Activated naive CD4-positive, alpha-beta T cell treated with anti-CD3 and anti-CD28 coated beads, Interleukin-2, amount 50 U/mL, for 72 hours (primary cell): ENCODE measurements at places on chromosomes 16 and 17. TPM values are rescaled to one million over a fixed set of nuclear protein-coding genes. Genes with fewer than 3 reads are reported as not detected.

- no peak for DNase-seq
Observed at GRCh38 chr16:4519274-4520058, 19.1 kb downstream of the CDIP1 start.

- DNase-seq: no peak
Observed at GRCh38 chr17:46768540-46768870, 50.0 kb downstream of the WNT3 start.

DNA sequence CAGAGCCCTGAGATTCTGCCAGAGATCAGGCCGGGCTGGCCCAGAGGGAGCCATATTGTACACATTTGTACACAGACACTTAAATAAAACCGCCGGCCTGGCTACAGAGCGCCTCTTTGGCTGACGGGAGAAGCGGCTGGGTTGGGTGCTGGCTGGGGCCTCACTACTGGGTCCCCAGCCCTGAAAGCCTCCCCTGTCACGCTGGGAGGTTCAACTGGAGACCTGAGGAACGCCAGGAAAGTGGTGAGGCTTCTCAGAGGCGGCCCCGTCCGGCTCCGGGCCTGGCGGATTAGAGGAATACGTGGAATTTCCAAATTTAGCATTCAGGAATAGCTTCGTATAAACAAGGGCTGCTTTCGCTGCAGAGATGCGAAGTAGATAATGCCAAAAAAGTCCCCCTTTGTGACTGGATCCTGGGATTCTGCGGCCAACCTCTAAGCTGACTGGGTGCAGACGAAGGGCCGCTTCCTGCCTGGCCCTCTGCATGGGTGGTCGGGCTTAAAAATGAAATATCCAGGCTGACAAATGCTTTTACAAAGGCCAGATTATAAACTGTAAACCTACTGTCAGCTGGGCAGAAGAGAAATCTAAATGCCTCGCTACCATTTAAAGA, 252.4 kb downstream of the IRF8 start:
- DNase-seq: no peak

Gene XYLT1
- total RNA-seq: 12.9 TPM

Gene EMP2
- not detected for total RNA-seq

Gene SLFN5
- 68.2 TPM for total RNA-seq

Gene CES3
- total RNA-seq: 0.73 TPM

Gene CACNA1H
- 0.68 TPM for total RNA-seq

Gene PEMT
- total RNA-seq: 27.5 TPM

DNA sequence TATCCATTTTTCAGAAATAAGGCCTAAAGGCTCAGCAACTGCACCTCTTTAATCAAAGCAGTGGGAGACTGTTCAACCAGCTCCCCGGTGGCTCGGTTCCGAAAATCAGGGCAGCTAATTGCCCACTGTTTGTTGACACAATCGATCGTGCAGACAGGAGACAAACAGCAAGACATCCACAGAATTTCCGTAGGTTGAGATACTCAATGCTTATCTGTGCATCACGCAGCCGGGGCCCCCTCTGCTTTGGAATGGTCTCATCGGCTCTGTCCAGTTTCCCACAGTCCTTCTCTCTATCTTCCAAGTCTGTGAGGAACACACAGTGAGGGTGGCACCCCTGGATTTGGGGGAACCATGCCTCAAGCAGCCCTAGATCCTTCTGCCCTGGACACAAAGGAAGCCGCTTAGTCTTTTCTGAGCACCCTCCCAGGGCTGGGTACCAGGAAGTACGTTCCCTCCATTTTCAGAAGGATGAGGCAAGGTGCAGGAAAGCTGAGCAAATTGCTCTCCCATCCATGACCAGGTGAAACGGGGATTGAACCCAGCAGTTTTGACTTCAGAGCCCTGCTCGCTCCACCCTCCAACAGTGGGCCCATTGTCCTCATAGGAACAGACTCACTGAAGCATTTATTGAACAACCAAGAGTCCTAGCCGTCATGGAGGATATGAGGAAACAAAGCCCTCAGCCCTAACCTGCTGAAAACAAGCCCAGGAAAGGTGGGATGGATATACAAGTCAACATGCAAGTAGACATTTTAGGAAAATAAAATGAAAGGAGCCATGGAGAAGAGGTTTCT, 70.7 kb downstream of the C16orf95 start:
- no peak for DNase-seq

DNA sequence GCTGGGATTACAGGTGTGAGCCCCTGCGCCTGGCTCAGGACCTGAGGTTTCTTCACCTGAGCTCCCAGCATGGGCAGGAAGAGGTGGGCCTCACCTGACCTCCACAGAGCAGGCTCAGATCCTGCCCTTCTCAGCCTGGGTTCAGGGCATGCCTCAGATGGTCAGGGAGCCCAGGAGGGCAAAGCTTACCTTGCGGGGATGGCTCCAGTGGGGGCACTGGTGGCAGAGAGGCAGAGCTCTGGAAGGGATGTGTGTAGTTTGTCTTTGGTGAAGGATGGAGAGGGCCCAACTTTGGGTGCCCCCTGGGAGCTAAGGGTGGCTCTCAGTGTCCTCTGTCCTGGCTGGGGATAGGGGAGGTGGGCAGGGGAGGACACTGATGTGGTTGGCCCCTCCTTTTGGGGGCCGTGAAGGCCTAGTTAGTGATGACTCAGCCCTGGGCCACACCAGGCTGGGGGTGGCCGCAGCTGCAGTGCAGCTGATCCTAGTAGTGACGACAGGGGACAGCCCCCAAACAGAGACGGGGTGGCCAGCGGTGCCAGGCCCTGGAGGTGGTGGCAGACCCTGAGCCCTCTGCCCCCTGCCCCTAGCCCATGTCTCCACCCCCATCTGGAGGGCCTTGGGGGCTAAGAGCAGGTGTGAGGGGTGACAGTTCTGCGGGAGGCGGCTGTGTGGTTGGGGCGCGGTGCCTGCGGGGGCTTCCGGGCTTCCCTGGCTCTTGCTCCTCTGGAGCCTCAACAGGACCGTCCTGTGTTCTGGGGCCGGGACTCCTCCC, 5.8 kb downstream of the NHERF2 start:
- DNase-seq: no peak

GRCh38 chr17:63305857-63306256, 140.2 kb downstream of the CYB561 start:
- DNase-seq: no peak

DNA sequence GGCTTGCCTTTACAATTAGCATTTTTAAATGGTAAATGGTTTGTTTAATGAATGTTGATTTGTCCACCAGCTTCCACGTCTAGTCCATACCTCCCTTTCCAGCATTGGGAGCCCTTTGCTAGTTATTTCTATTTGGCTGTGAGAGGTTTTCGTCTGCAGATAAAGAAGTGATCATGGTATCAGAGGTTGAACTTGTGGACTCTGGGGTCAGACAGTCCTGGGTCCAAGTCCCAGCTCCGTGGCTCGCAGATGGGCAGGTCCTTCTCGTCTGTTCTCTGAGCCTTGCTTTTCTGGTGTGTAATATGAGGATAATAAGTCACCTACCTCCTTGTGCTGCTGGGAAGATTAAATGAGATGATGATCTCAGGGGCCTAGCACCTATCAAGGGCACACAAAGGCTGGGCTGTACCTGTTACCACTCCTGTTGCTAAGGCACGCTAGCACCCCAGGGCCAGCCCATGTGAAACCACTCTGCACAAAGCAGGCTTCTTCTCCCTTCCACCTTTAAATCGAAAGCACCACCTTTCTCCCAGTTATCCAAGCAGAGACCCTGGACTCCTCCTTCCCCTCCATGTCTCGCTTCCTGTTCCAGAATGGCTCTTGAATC, 103.9 kb downstream of the GNAO1 start:
- DNase-seq: no peak

DNA sequence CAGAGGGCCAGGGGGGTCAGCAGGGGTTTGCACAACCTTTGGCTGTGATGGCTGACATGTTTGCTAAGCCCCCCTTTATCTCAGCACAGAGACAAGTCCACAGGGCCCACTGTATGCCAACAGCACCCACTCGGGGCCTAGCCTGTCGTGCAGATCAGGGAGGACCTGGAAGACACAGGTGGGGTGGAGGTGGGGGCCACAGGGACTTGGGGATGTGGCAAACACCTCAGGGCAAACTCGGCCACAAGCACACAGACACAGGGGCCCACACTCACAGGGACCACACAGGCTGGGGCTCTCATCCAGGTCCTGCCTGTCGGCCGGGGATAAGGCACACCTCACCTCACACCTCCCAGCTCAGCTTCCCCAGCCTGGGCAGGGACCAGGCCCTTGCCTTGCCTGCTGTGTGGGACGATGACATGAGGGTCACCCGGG, 87.9 kb downstream of the C16orf78 start:
- no peak for DNase-seq

DNA sequence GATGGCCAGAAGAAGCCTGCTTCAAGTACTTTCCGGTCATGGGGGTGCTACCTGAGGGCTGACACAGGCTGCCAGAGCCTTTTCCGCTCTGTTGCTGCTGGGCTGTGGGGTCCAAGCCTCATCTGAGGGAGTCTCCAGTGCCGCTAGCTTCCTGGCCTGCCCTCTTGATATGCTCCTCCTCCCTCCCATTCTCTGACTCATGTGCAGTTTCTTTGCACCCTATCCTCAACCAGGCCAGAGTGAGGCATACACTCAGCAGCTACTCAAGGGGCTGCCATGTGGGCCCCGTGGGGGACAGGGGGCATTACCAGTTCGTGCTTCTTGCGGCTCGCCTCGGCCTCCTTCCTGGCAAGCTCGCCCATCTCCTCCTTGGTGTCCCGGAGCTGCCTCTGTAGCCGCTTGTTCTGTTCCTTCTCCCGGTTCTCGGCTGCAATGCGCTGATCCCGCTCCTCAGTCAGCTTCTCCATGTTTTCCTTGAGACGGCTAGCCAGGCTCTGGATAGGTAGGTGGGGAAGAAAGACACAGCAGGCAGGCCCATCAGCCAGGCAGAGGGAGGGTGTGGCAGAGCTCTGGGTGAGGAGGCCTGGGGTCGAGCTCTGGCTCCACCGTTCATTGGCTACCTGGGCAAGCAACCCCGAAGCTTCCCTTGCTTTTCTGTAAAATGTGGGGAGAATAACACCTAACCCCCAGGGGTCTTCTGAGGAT, 43.8 kb downstream of the PIPOX start:
- DNase-seq: no peak

- no peak for DNase-seq
Observed at GRCh38 chr16:53378138-53378537, 56.1 kb upstream of the RBL2 start.

DNA sequence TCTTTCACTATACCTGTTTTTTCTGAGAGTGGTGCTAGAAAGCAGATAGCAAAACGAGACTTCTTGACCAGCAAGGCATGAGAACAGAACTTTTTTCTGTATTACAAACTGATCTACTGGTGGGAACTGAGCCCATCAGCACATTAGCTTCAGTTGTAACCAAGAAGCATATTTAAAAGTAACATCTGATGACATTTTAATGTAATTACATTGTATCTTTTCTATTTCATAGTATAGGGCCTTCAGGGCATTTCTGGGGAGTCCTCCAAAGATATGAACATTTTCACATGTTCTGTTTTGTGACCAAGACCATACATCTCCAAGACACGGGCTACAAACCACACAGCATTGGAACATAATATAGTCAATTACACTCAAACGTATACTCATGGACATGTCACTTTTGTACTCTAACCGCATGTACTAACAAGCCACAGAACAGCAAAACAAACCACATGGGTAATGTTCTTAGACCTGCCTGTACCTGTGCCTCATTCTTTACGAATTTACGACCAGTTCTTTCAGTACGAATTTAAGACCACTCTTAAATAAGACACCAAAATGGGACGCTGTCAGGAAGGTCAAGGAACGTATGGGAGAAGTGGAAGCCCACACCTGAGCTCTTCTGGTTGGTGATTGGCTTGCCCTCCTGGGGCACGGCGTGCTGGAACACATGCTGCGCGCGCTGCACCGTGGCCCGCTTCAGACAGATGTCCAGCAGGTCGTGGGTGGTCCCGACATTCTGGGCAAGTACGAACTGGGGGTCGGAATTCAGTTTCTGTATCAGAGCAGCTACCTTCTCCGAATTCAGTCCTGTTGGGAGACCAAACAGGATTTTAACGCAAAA, 825 bp downstream of the BLMH start:
- peak; percentile 42 for DNase-seq

DNA sequence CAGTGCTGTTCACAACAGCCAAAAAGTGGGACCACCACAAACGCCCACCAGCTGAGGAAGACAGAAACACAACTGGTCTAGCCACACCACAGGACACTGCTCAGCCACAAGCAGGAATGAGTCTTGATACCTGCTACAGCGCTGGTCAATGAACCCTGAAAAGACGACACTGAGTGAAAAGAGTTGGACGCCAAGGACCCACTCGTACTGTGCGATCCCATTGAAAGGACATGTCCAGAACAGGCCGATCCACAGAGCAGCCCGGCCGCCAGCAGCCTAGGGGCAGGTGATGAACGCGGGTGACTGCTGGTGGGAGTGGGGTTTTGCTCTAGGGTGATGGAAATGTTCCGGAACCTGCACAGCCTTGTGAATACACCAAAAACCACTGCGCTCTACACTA, 10.6 kb upstream of the SLC38A8 start:
- DNase-seq: no peak

Gene SEPTIN1
- 208 TPM for total RNA-seq

DNA sequence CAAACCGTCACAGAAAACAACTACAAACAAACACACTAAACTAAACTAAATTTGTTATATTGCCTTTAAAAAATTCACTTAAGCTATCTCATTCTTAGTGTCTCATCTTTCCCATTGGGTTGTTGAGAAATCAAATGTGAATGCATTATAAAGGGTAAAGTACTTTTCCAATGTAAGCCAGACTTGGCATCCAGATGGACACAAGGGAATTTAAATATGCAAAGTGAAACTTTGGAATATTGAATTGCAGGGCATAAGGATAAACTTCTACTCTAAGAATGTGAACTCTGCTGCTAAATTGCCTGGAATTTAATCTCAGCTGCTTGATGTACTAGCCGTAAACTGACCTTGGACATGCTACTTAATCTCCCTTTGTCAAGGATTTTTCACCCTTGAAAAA, 1554.6 kb downstream of the CDH8 start:
- no peak for DNase-seq

Gene NT5M
- total RNA-seq: 6.0 TPM

- DNase-seq: no peak
Observed at GRCh38 chr16:86062271-86062965, 163.5 kb downstream of the IRF8 start.

- DNase-seq: no peak
Observed at GRCh38 chr17:46144246-46144645, 49.0 kb downstream of the KANSL1 start.
